ENCODE measurements at places on chromosomes 12 and 14.
A peak's percentile ranks its signal among the peaks of the same experiment; 100 is the strongest.

DNA sequence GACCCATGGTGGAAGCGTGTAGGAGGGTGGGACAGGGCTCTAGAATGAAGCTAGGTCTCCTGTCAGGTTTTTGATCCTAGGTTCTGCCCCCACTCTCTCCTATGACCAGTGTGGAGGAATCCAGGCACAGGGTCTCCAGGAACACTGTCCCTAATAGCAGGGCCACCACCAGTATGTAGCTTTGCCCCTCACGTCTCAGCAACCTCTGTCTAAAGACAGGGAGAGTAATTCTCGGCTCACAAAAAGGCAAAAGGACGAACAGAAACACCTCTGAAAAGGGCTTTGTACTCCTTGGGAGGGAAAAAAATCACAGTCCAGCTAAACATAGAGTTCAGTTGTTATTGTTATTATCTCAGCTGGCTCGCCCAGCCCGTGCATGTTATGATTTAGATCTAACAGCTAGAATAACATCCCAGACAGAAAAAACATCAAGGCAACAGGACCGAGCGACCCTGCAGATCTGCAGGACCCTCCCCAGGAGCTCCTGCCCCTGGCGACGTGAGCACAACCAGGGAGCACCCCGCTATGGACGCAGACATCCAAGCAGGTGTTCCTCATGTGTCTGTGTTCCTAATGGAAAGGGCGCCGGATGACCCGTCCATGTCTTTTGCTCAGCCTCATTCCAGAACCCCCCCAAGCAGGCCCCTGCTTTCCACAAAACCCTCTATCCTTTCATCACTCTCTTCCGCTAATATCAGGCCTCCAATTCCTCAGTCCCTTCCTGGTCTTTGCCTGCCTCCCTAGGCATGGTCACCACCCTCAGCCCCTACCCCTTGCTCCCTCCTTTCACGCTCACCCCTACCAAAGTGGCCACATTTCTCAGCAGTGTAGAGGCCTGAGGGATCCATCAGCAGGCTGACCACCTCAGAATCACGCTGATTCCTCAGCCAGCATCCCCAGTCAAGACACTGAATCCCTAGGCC is 14.2 kb upstream of the SLC6A12 start:
- DNase-seq, result no peak

DNA sequence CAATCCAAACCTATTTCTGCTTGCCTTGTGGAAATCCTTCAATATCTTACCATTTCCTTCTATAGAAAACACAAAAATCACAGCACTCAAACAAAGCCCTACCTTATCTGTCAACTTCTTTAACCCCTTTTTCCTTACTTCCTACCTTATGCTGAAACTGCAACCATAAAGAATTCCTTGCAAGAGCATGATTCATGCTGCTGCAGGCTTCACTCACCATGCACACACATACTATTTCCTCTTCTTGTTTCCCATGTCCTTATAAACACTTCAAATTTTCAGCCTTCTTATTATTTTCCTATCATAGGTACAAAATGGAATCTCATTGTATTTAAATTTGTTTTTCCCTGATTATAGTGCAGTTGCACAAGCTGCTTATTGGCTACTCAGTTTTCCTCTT is 23.3 kb downstream of the LMNTD1 start:
- no peak for DNase-seq

GRCh38 chr12:93279565-93280412 is 97.9 kb upstream of the NUDT4 start:
- no peak for DNase-seq

DNA sequence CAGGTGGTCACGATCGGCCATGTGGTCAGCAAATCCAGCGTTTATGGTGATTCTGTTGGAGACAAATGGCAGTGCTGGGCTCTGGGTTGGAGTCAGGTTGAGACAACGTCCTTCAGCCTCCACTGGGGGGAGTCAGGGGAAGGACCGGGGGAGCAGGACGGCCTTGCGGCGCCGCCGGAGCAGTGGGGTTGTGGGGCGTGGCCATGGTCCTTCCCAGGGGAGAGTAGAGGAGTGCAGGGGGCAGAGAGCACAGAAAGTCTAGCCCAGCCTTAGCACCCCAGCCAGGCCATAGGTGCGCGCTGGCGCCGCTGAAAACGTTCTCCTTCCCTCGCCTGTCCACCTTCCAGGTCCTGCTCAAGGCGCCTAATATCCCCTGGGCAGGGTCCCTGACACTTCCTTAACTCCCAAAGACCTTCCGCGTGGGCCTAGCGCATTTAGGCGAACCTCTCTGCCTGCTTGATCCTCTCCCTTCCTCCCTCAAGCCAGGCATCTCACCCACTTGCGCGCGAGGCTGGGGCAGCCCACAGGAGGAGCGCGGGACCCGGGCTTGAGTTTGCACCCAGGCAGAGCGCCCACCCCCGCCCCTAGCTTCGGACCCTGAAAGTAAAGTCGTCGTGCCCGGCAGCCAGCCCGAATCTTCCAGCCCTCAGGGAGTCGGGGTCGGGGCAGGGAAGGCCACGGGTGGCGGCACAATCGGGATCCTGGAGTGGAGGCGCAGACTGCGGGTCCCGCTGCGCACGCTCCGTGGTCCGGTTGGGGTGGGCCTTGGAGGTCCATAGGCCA is 3.1 kb upstream of the KIF26A start:
- peak; percentile 40 for DNase-seq

- DNase-seq, result peak; percentile 81
These were observed 25.5 kb downstream of the SCARB1 start for GRCh38 chr12:124837958-124838803.

DNA sequence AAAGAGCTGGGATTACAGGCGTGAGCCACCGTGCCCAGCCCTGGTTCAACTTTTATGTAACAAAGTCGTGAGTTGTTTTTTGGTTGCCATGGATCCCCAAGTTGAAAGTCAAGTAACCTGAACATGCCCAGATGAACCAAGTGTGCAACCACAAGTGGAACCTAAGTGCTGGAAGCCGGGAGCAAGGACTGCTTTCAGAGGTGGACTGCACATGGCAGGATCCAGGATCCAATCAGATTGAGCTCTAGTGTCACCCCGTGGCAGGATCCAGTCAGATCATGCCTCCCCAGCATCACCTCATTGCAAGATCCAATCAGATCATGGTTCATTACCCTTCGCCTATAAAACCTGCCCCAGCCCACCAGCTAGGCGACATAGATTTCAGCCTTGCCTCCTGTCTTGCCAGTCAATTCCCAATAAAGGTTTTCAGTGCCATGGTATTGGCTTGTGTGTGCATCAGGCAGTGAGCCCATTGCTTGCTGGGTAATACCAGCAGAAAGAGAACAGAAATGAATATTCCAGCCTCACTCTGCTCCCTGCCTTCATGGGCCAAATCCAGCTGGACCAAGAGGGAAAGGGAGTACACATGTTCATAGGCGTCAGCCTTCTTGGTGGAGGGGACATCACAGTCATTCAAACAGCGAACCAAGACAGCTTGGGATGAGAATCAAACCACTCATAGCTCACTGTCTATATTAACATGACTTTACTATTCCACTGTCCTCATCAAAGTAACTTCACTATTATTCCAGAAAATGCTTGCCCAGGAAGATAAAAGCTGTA is 43.6 kb upstream of the VASH1 start:
- no peak for DNase-seq

GRCh38 chr12:90970471-90970870 is 15.5 kb upstream of the CCER1 start:
- DNase-seq, result no peak

GRCh38 chr12:74043343-74043742 is 494.3 kb upstream of the ATXN7L3B start:
- DNase-seq, result no peak

- DNase-seq, result no peak
These were observed 162.6 kb downstream of the MYRFL start for GRCh38 chr12:69987579-69988091.

DNA sequence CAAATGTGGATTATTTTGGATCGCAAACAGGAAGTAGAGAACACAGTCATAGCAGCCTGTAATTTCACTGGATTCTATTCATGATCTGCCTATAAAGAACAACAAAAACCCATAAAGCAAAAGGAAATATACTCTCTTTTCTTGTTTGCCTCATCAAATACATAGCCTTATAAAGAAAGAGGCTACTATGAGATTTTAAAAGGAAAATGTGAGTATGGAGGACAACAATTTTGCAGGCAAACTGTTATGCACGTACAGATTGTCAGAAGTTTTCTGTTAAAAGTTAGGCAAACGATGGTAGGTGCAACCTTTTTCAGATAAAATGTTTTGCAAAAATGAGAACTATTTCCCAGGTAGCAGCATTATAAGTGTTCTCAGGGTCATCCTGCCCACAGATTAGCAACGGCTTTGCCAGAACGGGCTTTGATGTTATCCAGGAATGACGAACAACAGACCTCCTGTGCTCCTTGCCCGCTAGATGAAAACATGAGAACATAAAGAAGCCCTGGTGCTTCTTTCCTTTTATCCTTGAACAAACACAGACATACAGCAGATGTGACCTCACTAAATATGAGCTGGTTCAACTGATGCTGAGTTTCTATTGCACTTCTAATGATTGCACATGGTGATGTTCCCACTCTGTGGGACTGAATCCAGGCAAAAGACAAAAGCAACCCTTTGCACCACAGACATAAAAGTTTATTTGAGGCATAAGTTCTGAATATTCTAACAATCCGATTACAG is 88.1 kb downstream of the ITPR2 start:
- no peak for DNase-seq

DNA sequence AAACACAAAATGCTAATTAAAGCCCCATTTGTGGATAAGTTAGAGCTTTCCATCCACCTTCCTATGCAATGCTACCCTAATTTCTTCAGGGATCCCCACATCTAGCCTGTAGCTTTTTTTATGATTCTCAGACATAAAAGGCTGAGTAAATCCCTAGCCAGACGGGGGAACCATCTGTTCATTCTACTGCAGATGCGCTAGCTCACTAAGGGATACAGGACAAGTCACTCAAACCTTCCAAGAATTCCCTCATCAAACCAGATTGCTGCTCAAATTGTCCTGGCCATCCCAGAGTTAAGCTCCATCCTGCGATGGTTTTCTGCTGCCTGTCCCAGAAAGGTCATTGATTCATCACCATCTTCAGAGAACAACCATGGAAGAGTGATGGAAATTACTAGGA is 56.7 kb downstream of the MYRFL start:
- DNase-seq, result no peak

- no peak for DNase-seq
These were observed 21.0 kb downstream of the VASH1 start for GRCh38 chr14:76782115-76782884.

DNA sequence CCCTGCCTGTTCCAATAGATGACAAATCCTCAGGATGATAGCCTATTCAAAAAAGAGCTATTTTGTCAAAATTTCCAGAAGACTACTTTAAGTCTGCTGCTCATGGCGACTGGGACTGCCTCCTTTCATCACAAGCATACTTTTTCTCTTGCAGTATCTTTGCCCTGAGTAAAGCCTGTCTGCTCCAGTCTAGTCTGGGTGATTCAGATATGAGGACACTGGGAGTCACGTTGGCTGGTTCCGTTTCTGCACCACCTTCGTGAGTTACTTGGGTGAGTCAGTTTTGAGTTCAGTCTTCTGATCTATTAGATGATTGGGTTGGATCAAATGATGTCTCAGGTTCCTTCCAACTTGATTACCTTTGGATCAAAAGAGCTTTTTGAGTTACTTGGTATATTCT is 301.3 kb upstream of the STXBP6 start:
- DNase-seq, result no peak

DNA sequence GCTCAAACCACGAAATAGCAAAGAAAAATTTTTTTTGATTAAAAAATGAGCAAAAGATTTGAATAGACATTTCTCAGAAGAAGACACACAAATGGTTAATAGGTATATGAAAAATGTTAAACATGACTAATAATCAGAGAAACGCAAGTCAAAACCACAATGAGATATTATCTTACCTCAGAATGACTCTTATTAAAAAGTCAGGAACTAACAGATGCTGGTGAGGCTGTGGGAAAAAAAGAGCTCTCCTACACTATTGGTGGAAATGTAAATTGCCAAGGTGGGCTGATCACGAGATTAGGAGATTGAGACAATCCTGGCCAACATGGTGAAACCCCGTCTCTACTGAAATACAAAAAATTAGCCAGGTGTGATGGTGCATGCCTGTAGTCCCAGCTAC is 315.5 kb upstream of the FLRT2 start:
- no peak for DNase-seq

- no peak for DNase-seq
These were observed 242.3 kb downstream of the NRXN3 start for GRCh38 chr14:78412475-78412874.

DNA sequence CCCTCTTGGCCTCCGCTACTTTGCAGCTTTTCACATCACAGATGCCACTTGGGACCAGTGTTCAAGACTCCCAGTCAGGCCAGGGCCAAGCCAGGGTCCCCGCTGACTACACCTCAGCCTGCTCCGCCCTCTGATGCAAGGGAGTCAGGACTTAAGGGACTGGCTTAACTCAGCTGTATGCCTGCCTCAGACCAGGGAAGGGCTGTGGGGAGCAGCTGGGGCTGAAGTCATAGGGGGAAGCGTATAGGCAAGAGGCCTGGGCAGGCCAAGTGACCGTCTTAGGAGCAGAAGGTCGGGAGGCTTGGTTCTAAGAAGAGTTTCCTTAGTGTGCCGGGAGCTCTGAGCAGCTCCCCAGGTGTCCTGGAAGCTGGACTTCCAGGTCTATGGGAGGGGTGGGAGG is 21.9 kb downstream of the KDM2B start:
- no peak for DNase-seq

DNA sequence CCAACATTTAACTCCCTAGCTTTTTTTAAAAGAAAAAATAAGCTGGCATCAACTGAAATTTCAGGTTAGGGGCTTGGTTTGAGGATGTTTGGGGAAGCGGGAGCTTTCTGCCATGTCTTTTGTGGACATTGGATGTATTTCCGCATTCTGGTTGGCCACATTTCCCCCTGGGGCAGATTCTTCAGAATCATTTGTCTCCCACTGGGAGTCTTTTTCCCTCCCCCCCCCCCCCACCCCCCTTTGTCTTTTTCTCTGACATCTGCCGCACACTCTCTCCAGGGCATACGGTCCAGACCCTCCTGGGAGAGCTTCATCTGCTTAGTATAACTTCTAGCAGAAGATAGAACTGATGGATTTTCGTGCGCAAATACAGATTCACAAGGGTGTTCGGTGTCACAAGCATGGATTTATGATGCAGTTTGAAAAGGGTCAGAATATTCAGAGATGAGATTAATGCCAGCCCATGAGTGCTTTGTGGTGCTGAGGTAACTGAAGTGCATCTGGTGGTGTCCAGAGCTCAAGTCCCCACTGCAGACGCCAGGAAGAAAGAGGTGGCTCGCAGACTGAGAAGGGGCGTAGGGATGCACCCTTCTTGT is 40.2 kb downstream of the ETV6 start:
- DNase-seq, result no peak

GRCh38 chr12:53550595-53550994 is 43.3 kb upstream of the NPFF start:
- DNase-seq, result no peak

DNA sequence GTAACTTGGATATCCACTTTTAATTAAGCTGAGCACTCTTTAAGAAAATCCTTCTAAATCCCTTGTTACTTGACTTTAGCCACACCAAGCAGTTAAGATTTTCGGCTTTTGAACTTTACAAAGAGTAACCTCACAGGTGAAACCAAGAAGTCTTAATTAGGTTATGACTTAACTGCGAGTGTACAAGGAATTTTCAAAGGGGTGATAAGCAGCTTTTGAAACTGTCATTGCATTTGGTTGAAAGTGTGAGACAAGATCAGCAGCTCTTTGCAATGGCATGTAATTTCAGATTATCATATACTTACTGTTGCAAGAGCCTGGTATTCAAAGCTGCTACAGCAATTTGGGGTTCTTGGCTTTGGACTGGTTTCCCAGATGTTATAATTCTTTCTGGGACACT is 137.5 kb downstream of the TMEM117 start:
- DNase-seq, result no peak

Data from right hindlimb (tissue), 1 donor.